ENCODE measurements at places on chromosomes 3 and 15. TPM values are rescaled to one million over a fixed set of nuclear protein-coding genes. Genes with fewer than 3 reads are reported as not detected.

GRCh38 chr3:188522115-188522514, 368.2 kb downstream of the LPP start:
- no peak for DNase-seq

GRCh38 chr3:110026421-110026820, 689.1 kb upstream of the DPPA4 start:
- peak; percentile 15 for DNase-seq

FEZF2 gene
- not detected for total RNA-seq

DNA sequence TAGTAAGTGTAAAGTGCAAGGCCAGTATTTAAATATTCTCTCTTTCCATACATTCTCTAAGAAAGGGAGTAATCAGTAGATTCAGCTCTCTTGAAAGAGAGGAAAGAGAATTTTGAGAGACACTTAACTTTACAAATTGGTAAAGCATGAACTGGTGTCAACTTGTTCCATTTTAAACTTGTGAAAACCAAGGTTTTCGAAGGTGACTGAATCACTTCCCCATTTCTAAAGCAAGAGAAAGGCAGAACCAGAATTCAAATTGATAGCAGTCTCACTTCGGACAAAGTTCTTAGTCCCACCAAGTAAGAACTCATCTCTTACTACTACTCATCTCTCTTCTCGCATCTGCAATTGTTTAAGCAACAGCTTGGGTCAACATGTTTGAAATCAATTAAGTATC, 22.4 kb downstream of the TJP1 start:
- no peak for DNase-seq

DNA sequence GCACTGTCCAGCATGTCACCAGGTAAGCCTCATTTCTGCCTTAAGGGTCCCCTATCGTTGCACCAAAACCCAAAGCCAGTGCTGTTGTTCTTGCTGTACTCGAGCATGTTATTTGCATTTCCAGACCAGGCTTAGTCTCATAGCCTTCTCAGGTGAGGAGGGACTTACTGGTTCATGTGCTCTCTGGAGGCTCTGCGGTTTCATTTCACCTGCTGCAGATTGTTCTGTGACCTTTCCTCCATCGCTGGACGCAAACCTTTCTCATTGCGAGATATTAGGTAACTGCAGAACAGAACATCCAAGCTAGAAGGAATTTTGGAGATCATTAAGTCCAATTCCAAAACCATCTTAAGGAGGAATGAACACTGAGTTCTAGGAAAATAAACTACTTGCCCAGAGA, 187.3 kb upstream of the BCL6 start:
- no peak for DNase-seq

Measured in M059J (cell line).